Heart left ventricle (tissue), 16 donors: ENCODE measurements at places on chromosomes 3 and 15. TPM values are rescaled to one million over a fixed set of nuclear protein-coding genes. Genes with fewer than 3 reads are reported as not detected.

- DNase-seq: no peak
Measured at GRCh38 chr3:33057320-33058298, 39.3 kb downstream of the GLB1 start.

DNA sequence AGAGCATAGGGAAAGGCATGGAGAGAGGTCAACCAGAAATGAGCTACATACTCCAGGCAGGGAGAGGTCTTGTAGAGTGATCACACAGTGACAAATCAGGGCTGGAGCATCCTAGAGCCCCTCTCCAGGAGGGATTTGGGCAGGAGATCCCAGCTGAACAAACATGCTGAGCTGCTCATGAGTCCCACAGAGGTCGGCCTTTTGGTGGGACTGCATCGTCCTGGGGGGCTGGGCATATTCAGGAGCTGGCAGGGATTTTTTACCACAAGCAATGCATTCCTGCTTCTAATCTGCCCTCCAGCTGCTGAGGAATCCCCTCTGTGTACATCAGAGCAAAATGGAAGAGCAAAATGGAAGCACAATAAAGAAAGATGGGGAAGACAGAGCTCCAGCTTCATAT is 94.9 kb downstream of the NTRK3 start:
- DNase-seq: no peak

Gene DLL4
- 6.7 TPM for total RNA-seq

Gene STAC
- 1.3 TPM for total RNA-seq

DNA sequence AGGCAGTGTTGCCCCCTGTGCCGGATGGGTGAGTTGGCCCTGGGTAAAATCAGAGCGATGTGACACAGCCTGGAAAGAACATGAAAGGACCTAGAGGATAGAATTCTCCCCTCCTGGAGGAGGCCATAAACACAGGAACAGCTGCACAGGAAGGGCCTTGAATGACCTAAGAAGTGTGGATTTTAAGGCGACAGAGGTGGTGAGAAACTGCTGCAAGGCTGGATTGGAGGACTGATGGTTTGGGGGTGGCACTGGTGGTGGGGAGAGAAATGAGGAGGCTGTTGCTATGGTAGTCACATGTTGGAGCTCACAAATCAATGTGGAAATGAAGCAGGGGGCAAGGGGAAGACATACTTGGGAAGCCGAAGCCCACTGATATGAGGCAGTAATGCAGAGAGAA is 13.8 kb downstream of the XIRP1 start:
- no peak for DNase-seq

DNA sequence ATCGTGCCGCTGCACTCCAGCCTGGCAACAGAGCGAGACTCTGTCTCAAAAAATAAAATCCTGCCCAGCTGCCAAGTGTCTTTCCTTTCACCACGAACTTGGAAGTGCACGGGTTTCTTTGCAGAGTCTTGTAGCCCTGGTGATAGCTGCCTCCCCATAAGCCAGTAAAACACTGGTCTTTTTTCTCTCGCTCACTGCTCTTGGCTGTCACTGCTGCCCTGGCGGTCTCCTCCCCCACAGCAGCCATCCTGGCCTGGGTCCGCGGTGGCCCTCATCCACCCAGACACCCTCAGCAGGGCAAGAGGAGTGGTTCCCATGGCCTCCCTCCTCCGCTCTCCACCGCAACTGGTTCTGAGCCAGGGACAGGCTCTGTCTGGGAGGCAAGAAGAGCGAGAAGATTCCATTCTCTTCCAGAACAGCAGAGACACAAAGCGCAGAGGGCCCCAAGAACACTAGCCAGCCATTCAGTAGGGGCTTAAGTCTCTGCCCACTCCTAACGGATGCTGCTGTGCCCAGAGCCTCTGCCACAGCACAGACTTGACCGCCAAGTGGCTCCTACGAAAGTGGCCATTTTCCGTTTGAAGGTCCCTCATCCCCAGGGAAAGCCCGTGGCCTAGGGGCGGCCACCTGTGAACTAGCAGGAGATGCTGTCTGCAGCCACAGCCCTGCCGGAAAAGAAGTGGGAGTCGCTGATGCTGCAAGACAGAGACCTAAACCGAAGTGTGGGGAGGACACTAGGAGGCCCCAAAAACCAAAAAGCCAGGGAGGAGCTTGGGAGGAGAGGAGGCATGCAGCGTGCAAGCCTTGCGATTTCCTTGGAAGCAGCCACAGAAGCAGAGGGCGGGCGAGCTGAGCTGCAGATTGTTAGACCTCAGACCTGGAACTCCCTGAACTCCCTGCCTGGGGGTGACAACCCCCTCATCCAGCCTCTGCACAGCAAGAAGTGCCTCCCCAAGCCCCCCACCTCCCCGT is 44.1 kb downstream of the KLHL25 start:
- peak; percentile 87 for DNase-seq

DNA sequence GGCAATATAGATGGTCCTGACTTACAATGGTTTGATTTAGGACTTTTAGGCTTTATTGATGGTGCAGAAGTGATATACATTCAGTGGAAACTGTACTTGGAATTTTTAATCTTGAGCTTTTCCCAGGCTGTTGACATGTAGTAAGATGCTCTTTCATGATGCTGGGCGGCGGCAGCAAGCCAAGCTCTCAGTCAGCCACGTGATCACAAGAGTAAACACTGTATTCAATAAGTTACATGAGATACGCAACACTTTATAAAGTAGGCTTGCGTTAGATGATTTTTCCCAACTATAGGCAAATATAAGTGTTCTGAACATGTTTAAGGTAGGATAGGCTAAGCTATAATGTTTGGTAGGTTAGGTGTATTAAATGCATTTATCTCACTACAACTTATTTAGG is 17.9 kb downstream of the PARP9 start:
- DNase-seq: no peak

Gene OXTR
- total RNA-seq: 0.29 TPM

DNA sequence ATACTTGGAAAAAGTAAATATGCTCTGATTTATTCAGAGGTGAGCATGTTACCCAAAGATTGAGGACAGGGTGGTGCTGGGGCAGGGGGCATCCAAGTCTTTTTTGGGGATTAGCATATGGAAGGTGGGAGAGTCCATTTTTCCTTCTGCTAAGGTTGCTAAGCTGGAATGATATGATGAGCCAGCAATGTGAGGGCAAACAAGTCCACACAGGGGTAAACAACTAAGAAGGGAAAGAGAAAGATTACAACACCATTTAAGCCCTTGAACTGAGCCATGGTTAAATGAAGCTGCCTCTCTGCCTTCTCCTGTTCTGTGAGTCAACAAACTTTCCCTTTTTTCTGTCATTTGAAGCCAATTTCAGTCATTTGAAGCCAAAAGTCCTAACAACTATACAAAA is 89.0 kb downstream of the RPL22L1 start:
- DNase-seq: no peak

DNA sequence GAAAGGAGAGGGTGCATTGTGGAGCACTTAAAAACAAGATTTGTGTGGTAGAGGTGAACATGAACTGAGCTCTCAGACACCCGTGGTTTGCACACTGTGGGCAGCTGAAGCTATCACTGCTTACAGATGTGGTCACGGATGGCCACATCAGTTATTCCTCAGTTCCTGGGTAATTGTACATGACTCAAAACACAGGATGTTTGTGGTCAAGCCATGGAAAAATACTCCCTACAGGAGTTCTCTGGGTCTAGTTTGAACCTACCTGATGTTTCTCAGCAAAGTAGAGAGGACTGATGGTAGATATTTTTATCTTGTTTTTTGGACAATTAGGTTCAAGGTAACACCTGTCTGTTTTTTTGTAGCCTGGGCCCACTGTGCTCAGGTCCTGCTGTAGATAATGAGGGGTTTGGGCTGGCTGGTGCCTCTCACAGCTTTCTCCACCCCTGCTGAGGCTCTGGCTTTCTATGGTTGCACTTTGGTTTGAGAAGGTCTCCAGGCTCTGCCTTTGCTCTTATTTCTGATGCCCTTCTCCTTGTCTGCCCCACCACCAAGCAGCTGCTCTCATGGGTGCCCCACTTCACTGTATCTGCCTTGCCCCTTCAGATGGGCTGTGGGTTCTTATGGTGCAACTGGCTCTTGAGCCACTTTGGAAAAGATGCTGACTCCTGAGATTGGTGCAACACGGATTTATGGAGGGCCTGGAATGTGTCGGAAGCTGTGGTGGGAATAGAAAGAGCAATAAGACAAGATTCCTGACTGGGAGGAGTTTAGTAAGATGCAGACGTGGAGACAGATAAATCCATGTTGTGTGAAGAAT is 40.1 kb downstream of the CDCP1 start:
- DNase-seq: no peak

DNA sequence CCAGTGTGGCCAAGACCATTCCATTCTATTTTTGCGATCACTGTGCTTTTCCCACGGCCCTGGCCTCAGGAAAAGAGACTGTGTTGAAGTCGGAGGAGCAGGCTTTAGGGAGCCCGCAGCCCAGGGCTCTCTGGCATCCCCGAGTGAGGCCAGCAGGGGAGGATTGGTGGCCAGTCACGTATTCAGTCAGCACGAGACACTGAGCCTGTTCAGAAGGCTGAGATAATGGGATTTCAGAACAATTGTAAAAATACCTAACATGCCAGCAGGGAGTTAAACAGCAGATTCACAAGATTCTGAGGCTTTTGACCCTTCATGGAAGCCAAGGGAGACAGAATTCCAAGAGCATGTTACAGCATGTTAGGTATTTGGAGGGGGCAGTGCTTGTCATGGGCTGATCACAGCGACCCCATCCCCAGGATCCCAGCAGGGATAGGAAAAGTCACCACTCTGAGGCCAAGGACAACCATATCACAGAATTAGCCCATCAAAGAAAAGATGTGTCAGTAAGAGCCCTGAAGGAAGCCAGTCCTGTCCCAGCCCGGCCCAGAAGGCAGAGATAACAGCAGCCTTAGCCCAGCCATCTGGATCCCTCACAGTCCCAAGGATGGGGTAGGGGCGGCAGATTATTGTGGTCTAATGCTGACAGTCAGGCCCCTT is 40.6 kb downstream of the AMOTL2 start:
- no peak for DNase-seq

DNA sequence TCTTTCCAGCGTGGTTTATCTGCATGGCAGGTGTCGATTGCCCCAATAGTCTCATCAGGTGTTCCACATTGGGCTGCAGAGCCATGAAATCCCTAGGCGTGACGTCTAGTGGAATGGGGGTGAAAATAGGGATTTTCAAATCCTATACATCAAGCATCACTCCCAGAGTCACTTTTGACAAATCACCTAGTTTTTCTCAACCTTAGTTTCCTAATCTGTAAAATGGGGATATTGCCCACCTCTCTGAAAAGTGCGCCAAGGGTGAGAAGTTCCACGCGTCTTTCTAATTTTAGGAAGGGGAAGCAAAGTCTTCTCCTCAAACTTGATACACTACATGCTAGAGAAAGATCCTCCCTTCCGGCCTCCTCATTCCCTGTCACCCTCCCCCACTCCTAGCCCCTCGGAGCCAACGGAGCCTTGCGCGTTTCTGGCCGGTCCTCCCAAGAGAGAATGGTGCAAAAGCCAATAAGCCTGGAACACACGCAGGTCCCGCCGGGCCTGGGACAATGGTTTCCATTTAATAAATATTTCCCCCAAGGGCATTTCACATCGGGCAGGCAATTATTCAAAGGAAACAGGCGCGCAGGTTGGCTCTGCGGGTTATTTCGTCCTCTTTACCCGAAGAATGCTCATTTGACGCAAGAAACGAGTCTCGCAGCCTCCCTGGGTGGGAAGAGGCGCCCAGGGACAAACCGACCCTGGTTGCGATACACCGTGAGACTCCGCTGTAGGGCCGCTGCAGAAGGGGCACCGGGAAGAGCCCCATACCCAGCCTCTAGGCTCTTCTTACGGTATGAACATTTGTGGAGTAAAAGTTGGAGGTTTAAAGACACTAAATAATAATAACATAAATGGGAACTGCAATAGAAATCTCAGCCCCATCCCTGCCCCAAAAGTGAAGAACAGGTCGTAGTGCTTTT is 1.2 kb upstream of the SOX14 start:
- no peak for DNase-seq

Gene TF
- total RNA-seq: 2.0 TPM

DNA sequence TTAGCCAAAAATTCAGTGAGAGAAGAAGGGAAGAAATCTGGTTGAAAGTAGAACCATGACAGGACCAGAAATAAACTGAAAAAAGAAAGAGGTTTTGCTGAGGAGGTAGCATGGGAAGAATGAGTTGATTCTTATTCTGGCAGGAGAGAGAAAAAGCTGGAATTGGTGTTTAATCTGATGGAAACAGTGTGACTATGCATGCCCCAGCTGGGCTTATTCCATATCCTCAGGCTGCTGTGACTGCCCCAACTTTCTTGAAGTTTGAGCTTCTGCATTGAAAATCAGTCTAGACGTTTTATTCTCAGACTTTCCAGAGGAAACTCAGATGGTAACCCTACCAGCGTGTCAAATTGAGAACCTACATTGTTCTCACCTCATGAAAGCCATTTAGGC is 352.5 kb upstream of the DCBLD2 start:
- DNase-seq: no peak

Gene UPK1B
- total RNA-seq: not detected

GRCh38 chr15:88803920-88804247 is 648 bp downstream of the ACAN start:
- DNase-seq: no peak

Gene PSTPIP1
- total RNA-seq: 1.9 TPM

Gene KBTBD8
- total RNA-seq: 3.9 TPM

Gene RBP2
- not detected for total RNA-seq

DNA sequence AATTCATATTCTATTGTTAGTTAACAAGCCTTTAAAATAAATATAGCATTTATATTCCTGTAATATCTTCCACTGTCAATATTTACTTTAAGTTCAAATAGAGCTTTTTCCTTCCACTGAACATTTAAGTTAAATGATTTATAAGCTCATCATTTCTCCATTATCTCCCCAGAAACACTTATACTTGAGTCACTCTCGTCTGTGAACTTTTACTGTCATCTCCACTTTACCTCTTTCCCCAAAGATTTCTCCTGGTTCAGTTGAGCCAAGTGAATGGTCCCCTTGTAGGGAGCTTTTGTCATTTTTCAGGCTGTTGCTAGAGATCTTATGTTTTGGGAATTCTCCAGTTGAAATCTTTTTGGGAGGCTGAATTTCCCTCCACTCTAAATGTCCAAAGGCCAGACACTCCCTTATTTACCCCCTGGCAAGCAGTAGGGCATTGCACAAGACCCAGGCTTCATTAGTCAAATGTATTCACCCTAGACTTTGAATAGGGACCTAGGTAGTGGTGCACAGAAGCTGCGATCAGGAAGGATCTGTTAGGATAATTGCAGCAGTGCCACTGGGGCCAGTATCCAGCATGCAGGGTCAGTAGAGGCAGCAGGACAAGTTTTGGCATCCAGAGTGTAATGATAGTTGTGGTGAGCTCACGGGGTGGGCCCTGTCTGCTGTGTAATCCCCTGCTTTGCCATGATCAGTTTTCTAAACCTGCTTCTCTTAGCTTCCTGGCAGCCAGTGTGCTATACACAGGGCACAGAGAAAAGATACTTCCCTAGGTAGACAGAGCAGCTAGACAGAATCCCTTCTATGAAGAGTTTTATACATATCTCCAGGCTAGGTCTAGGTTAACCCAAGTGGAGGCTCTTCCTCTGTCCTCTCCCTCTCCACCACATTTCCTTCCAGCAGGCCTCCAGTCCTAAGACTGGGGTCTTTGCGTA is 356.5 kb upstream of the SLCO3A1 start:
- DNase-seq: no peak

Gene ACAP2
- 12.9 TPM for total RNA-seq
